ENCODE measurements at places on chromosomes 5 and 9. TPM values are rescaled to one million over a fixed set of nuclear protein-coding genes. Genes with fewer than 3 reads are reported as not detected.
A peak's percentile ranks its signal among the peaks of the same experiment; 100 is the strongest.

DNA sequence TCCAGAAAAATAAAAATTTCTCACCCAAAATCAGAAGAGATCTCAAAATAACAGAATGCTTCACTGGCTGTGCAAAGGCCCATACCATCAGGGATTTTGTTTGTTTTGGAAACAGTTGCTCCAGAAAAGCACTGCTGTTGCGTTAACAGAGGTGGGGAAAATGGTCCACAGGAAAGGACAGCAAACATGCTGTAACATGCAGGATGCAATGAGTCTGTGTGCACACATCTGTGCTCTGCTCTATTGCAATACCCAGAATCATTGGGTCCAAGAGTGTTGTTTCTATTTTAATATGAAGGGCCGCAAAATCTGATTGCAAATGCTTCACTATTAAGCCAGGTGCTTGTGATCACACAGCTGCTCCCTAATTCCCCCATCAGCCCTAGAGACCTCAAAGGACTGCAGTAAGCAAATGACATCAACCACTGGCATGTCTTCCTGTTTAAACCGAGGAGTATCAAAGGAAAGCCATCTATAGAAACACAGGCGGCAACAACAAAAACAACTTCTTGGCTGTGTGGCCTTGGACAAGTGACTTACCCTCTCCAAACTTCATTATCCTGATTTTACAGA lies 141.0 kb downstream of the DCP2 start:
- no peak for DNase-seq

Gene C1QTNF2
- not detected for total RNA-seq

Gene MCCC2
- 54.4 TPM for total RNA-seq

- no peak for DNase-seq
These were observed 73.3 kb downstream of the NUDT12 start for GRCh38 chr5:103489307-103489706.

DNA sequence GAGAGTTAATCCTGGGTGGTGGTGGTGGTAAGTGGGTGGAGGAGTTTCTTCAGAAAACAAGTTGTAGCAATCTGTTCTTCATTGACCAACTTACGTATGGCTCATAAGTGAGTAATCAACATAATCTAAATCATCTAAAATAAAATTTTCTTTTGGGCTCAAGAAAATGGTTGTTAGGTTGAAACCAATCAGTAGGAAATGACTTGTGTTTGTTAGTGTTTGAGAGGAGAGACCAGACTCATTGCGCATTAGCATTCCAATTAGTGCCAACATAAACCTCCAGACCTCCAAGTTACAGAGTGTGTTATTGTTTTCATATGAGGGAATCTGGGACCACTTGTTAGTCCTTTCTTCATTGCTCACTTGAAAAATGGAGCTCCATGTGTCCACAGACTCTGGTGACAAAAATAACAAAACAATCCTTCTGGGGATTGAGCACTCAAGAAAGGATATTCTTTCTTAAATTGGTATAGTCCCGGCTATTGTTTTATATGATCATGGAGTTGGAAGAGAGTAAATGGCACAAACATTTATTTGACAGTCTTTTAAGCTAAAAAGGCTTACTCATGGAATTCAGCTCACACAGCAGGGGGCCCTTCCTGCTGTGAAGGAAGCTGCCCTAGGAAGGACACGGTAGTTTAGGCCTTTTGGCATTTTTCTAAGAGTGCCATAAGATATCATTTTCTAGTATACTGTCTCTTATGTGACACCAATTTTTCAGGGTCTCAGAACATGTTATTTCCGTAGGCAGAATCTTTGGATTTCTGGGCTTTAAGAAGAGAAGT lies 441.1 kb downstream of the EBF1 start:
- no peak for DNase-seq

Gene CCDC152
- total RNA-seq: 6.2 TPM

Gene RASGEF1C
- not detected for total RNA-seq

- no peak for DNase-seq
These were observed 71.0 kb upstream of the TARS1 start for GRCh38 chr5:33369485-33370465.

Gene DAP
- 39.0 TPM for total RNA-seq

GRCh38 chr5:37121465-37121864 lies 127.7 kb downstream of the CPLANE1 start:
- DNase-seq: no peak

DNA sequence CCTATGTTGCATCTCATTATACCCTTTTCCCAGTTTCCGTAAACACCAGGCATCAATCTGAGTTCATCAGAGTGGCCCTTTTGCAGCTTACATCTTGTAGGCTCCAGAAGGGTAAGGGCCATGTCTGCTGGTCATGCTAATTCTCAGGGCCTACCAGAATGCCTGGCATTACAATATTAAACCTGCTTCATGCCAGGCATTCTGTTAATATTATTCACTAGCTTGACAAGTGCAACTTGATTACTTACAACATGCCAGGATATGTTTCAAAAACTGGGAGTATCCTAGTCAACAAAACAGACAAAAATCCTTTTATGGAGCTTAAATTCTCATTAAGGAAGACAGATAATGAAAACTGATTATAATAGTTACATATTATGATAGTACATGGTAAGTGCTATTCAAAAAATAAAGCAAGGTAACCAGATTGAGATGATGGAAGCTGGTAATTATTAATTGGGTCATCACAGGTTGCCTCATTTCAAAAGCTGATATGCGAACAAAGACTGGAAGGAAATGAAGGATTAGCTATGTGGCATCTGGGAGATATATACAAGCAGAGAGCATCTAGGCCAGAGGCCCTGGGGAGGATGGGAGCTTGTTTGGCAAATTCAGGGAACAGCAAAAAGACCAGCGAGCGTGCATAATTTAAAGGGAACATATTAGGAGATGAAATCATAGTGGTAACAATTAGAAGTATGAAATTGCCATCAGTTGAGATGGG lies 406.3 kb downstream of the DMRT2 start:
- no peak for DNase-seq

DNA sequence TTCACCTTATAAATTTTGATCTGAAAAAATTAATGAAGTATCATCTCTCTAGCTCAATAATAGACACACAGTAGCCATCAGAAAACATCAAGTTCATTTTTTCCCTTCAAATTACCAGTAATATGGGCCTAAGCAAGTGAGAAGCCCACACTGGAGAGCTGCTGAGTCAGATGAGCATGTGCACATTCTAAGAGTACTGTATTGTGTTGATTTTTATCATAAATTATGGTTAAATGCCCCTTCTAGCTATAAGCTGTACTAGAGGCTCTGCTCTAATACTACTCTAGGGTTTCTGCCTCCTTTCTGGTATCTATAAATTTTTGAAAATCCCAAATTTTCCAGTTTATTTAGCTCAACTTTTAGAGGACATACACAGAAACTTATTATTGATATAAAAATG lies 42.1 kb upstream of the TYRP1 start:
- no peak for DNase-seq

Gene ARHGEF39
- 28.1 TPM for total RNA-seq

Gene SLC45A2
- not detected for total RNA-seq

DNA sequence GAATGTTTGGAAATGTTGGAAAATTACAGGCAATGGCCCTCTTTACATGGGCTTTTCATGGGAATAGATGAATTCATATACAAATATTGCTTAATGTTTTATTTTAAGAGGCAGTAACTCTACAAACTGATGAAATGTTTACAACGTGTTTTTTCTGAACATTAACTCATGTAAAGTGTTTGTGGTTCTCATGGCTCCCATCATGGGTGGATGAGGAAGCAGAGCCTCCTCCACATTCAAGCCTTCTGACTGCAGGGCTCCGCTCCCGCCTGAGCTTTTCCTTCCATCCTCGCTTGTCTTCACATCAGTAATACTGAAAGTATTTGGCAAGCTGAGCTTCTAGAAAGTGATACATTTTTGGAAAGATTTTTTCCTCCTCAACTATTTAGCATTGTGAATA lies 204.2 kb downstream of the ARHGAP26 start:
- DNase-seq: no peak

Gene TXNDC8
- not detected for total RNA-seq

DNA sequence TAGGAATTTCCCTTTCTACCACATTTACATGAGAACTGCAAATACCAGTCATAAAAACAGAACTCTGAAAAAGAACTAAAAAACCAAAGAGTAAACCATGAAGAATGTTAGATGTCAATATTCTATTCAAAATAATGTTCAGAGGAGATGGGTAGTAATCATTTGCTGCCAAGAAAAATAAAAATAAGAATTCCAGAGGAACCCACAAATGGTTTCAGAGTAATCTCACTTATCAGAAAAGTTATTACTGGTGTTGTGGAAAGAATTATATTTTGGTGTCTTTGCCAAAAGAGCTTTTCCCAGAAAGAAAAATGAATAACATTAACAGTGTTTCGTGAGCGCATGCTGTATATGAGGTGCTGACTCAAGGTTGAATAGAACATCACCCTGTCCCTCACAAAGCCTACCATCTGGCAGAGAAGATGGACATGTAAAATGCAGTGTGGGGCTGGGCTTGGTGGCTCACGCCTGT lies 35.6 kb downstream of the GPR21 start:
- DNase-seq: no peak

Gene OR1J4
- total RNA-seq: not detected

DNA sequence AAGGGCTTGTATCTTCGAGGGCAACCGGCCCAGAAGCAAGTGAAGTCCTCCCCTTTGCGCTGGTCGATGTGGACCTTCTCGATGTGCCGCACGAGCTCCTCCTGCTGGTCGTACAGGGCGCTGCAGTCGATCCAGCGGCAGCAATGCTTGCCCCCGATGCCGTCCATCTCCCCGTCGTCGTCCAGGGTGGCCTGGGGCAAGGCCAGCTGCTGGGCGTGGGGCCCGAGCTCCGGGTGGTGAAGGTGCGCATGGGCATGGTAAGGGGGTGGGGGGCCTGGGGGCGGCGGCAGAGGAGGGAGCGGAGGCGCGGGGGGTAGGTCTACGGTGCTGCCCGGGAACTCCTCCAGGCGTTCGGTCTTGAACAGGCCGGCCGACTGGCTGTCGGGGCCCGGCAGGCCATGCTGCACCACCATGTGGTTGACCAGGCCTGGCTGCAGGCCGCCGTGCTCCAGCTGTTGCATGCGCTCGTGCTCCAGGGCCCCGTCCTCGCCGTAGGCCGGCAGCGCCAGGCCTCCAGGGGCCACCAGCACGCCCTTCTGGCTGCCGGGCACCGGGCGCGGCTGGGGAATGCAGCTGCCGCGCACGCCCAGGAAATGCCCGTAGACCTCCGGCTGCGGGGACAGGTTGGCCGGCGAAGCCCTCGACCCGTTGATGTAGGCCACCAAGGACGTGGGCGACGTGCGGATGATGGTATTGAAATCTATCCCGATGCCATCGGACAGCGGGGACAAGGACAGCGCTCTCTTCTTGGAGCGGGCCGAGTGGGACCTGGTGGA lies 181.8 kb downstream of the GLIS3 start:
- DNase-seq: peak; percentile 65

GRCh38 chr9:114805670-114806525 lies at the start of gene TNFSF15:
TNFSF15 (minus strand) TSS chr9:114806039; CDS start chr9:114806012, 27 bp downstream.
- peak; percentile 67 for DNase-seq

DNA sequence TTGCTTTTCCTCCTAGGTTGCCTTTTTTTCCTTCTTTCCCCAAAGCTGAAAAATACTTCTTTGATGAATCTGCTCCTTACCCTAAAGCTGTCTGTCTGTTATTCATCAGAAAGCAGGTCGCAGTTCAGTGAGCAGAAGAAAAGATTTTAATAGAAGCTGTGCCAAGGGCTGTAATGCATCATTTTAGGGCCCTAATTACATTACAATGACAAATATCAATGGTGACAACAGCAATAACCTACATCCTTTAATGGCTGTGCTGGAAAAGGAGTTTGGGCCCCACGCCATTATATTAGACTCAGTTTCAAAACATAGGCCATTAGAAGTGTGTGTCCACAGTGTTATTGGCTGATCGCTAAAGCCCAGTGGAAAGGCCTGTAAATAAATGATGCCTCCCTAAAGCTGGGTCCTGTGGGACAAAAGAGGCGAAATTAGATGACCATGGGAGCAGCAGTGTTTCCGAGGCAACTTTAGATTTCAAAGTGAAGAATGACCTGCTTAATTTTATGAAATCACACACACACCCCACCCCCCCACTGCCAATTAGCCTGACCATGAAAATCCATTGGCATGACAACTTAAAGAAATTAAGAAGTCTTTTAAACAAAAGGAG lies 38.4 kb downstream of the TLE4 start:
- no peak for DNase-seq

GRCh38 chr9:27150746-27151406 lies 41.9 kb downstream of the TEK start:
- DNase-seq: no peak

GRCh38 chr9:23342291-23342690 lies 483.7 kb downstream of the ELAVL2 start:
- no peak for DNase-seq

DNA sequence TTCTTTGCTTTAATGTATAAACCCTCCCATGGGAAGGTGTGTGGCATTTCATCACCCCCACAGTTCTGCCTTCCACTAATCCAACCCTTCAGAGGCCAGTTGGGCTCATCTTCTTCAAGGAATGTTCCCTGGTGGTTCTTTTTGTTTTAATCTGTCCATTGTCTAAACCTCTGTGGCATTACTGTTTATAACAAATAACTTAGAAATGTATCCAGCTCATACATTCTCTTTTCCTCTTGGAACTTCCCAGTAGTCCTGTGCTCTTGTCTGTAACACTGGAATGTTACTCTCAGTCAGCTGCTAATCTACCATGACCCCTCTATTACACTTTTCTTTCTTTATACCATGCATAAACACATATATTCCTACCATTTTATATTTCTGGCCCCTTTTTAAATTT lies 213.5 kb upstream of the TARS1 start:
- no peak for DNase-seq

DNA sequence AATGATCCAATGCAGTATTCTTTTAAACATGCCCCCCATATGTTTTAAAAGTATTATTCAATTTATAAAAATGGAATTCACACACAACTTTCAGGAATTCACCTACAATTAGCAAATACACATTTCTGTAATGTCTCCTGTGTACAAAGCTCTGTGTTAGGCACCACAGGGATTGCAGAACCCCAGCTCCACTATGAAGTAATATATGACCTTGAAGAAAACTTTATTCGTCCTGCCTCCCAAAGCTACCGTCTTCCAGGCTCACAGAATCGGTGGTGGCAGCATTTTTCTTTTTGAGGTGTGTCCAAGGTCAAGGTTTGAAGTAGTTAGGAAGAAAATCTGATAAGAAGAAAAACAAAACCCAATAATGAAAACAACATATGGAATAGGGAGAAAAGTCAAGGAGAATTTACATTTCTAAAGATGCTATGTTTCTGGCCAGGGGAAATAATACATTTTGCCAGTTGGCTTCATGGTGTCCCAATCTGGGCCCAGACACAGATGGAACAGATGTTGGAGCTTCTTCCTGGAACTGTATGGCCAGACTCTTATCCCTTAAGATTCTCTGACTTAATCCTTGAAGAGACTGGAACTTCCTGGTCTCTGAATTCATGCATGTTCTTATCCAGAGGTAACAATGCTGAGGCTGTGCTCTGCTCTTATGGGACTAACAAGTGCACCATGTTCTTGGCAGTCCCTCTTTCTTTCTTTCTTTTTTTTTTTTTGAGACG lies 22.0 kb upstream of the LVRN start:
- DNase-seq: no peak

GRCh38 chr5:6461793-6462650 lies 13.4 kb downstream of the UBE2QL1 start:
- no peak for DNase-seq

- DNase-seq: no peak
These were observed 47.4 kb downstream of the UBAP2 start for GRCh38 chr9:34001298-34001697.
